ENCODE measurements at places on chromosomes 1 and 21.

DNA sequence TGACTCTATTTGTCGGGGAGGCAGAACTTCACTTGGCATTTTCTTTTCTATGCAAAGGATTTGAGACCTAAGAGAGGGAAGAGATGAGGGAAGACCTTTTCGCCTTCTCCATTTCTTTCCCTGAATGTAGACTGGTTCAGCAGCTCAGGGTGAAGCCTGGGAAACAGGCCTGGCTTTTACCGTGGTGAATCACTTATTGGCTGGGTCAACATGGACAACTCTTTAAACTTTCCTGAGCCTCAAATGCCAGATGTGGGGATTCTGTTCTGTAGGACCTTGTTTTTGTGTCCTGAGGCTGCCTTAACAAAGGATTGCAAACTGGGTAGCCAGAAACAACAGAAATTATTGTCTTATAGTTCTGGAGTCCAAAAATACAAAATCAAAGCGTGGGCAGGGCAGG is 455.8 kb upstream of the VAMP3 start:
- no peak overlapping the region for H3K27ac ChIP-seq
- H3K36me3 ChIP-seq: no peaks in the 10 kb centered on the region
- peaks cover 38% of the 10 kb centered on the region for H3K27me3 ChIP-seq
- DNase-seq: no peak
- H3K4me1 ChIP-seq: no peaks in the 10 kb centered on the region

DNA sequence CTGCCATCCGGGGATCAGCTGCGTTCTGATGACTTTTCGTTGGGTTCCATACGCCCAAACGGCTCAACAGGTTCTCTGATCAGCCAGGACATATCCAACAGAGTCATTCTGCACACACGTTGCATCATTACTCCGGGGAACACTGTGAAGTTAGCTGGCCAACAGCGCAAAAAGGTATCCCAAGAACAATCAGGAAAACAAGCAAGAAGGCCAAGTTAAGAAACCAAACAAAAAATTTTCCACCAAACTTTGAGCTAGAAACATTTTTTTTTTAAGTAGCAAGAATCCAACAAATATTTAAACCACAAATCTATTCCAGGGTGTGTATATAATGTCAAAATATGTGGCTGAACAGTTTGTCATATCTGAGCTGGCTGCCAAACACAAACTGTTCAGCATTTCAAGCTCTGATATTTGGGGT is 29.2 kb downstream of the NID1 start:
- H3K4me1 ChIP-seq: no peaks in the 10 kb centered on the region
- no peak overlapping the region for H3K4me3 ChIP-seq
- H3K27me3 ChIP-seq: no peaks in the 10 kb centered on the region
- DNase-seq: no peak

GRCh38 chr21:34864370-34865149 is 184.5 kb downstream of the RUNX1 start:
- peaks cover 77% of the 10 kb centered on the region for H3K4me1 ChIP-seq
- no peak overlapping the region for H3K4me3 ChIP-seq
- no peaks in the 10 kb centered on the region for H3K27me3 ChIP-seq
- peaks cover 96% of the 10 kb centered on the region for H3K36me3 ChIP-seq

DNA sequence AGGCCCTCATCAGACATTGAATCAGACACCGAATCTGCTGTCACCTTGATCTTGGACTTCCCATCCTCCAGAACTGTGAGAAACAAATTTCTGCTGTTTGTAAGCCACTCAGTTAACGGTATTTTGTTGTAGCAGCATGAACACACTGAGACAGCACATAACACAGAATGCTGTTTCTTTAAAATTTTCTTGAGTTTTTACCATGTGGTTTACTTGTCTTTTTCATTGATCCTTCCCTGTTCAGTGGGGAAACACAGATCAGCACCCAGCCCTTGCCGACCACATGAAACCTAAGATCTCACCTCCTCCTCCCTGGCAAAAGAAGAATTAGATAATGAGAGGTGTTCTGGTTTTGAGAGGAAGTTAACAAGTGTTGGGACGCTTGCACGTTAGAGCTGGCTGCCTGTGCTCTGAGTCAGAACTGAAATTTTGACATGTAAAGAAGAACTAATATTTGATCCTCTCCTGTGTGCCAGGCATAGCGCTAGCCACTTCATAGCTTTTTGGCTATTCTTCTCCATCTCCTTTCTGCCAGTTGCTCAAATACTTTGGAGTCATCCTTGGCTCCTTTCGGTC is 179.6 kb downstream of the DHRS3 start:
- peak; percentile 54 for DNase-seq
- H3K27ac ChIP-seq: peak overlapping the region; percentile 83
- H3K4me1 ChIP-seq: peaks cover 91% of the 10 kb centered on the region
- H3K36me3 ChIP-seq: peaks cover 52% of the 10 kb centered on the region
- H3K27me3 ChIP-seq: no peaks in the 10 kb centered on the region
- H3K4me3 ChIP-seq: peak overlapping the region; percentile 18

- DNase-seq: peak; percentile 23
- no peaks in the 10 kb centered on the region for H3K36me3 ChIP-seq
- peaks cover 9% of the 10 kb centered on the region for H3K4me1 ChIP-seq
- H3K4me3 ChIP-seq: no peak overlapping the region
Measured at GRCh38 chr1:200921571-200922110, 26.9 kb downstream of the INAVA start.

DNA sequence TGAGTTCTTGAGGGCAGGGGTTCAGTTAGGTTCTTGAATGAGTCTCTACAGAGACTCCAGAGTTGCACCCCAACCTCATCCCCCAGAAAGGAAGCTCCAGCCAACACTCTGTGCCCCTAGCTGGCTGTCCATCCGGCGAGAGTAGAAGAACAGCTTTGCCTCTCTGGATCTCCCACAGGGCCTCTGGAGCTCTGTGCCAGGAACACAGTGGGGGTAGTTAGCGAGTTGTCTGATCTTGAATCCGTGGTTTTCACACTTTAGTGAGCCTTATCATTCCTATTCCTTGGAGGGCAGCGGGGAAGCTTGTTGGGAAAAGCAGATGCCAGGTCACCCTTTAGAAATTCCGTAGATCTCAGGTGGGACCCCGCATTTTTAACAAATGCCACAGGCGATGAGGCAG is 45.0 kb downstream of the STUM start:
- H3K27ac ChIP-seq: no peak overlapping the region
- H3K4me3 ChIP-seq: no peak overlapping the region
- H3K36me3 ChIP-seq: no peaks in the 10 kb centered on the region
- H3K27me3 ChIP-seq: no peaks in the 10 kb centered on the region

DNA sequence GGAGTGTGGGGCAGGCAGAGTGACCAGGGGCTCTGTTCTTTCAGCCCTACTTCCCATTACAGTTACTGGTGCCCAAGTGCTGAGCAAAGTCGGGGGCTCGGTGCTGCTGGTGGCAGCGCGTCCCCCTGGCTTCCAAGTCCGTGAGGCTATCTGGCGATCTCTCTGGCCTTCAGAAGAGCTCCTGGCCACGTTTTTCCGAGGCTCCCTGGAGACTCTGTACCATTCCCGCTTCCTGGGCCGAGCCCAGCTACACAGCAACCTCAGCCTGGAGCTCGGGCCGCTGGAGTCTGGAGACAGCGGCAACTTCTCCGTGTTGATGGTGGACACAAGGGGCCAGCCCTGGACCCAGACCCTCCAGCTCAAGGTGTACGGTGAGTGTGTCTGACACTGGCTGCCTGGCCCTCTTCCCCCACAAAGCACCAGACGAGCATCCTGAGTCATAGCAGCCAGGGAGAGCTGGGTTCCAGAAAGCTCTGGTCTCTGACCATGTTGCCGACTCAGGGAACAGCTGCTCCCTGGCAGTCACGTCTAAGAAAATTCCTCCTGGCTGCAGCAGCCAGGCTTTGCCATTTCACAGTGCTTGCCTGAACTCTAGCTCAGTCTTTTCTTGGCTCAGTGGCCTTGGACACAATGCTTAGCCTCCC is 3.3 kb downstream of the SLAMF8 start:
- peaks cover 47% of the 10 kb centered on the region for H3K4me1 ChIP-seq
- no peak for DNase-seq
- H3K36me3 ChIP-seq: peaks cover 3% of the 10 kb centered on the region
- no peaks in the 10 kb centered on the region for H3K27me3 ChIP-seq
- no peak overlapping the region for H3K27ac ChIP-seq
- no peak overlapping the region for H3K4me3 ChIP-seq

DNA sequence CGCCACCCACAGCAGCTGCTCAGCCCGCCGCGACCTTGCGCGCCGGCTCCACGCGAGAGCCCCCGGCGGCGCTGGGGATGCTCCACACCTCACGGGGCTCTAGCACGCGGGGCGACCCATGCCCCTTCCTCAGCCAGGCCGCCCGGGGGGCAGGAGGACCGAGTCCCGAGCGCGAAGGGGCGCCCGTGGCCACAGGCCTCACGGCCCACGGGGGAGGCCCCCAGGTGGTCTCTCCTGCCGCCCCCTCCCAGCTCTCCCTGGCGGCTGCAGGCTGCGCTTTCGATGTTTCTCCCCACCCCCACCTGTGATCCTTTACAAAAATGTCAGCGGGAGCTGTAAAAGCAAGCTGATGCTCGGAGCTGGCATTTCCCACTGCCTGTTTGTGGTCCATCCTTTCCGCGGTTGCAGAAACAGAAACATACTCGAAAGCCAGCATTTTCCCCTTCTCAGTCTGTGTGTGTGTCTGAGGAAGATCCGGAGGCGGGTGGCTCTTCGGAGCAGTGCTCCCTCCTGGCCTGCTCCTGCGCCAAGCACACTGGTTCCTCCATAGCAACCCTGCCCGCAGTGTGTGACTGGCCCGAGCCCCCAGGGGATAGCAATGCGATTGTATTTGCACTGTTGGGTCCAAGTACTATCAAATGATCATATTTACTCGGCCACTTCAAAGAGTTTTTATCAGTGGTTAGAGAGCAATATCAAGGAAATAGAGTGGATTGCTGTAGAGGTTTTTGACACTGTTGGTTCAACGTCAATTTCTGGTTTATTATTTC is 2.1 kb downstream of the KIF26B start:
- H3K36me3 ChIP-seq: no peaks in the 10 kb centered on the region
- no peak for DNase-seq
- H3K27ac ChIP-seq: peak overlapping the region; percentile 40
- peak overlapping the region; percentile 65 for H3K4me3 ChIP-seq
- H3K4me1 ChIP-seq: peaks cover 27% of the 10 kb centered on the region

- H3K27ac ChIP-seq: peak overlapping the region; percentile 66
- peaks cover 33% of the 10 kb centered on the region for H3K4me1 ChIP-seq
- no peak overlapping the region for H3K4me3 ChIP-seq
- DNase-seq: no peak
- no peaks in the 10 kb centered on the region for H3K27me3 ChIP-seq
Measured at GRCh38 chr1:37485902-37486679, 11.7 kb downstream of the ZC3H12A start.

DNA sequence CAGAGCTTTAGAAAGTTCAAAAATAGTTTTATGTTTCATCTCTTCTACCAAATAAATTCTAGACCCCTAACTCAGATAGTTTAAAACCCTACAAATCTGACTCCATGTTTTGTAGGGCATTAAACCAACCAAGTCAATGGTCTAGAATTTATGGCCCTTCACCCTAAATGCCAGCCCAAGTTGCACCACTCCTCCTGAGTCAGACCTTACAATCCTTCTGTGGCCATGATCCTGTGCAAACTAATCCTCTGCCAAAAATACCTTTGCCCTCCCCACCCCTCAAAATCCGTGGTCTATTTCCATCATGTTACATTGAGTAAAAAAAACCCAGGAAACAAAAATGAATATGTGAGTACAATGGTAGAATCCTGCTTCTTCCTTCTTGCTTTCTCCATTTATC is 179.3 kb downstream of the NR5A2 start:
- H3K27me3 ChIP-seq: peaks cover 8% of the 10 kb centered on the region
- no peaks in the 10 kb centered on the region for H3K36me3 ChIP-seq
- H3K4me1 ChIP-seq: peaks cover 16% of the 10 kb centered on the region
- no peak overlapping the region for H3K4me3 ChIP-seq
- DNase-seq: no peak

- peaks cover 51% of the 10 kb centered on the region for H3K4me1 ChIP-seq
- H3K4me3 ChIP-seq: no peak overlapping the region
- DNase-seq: no peak
- peaks cover 99% of the 10 kb centered on the region for H3K36me3 ChIP-seq
- peak overlapping the region; percentile 72 for H3K27ac ChIP-seq
Measured at GRCh38 chr1:70228670-70229069, 7.5 kb downstream of the SRSF11 start.

GRCh38 chr1:85494904-85495266 is 29.9 kb upstream of the DDAH1 start:
- H3K4me1 ChIP-seq: no peaks in the 10 kb centered on the region
- H3K27ac ChIP-seq: no peak overlapping the region
- H3K4me3 ChIP-seq: no peak overlapping the region
- no peaks in the 10 kb centered on the region for H3K36me3 ChIP-seq
- DNase-seq: no peak

GRCh38 chr21:36719614-36720013 is 20.7 kb downstream of the SIM2 start:
- peaks cover 73% of the 10 kb centered on the region for H3K27me3 ChIP-seq
- H3K4me1 ChIP-seq: no peaks in the 10 kb centered on the region

- no peaks in the 10 kb centered on the region for H3K4me1 ChIP-seq
- H3K4me3 ChIP-seq: no peak overlapping the region
- no peak for DNase-seq
- H3K27ac ChIP-seq: no peak overlapping the region
Measured at GRCh38 chr1:75273110-75273509, 138.9 kb downstream of the LHX8 start.

DNA sequence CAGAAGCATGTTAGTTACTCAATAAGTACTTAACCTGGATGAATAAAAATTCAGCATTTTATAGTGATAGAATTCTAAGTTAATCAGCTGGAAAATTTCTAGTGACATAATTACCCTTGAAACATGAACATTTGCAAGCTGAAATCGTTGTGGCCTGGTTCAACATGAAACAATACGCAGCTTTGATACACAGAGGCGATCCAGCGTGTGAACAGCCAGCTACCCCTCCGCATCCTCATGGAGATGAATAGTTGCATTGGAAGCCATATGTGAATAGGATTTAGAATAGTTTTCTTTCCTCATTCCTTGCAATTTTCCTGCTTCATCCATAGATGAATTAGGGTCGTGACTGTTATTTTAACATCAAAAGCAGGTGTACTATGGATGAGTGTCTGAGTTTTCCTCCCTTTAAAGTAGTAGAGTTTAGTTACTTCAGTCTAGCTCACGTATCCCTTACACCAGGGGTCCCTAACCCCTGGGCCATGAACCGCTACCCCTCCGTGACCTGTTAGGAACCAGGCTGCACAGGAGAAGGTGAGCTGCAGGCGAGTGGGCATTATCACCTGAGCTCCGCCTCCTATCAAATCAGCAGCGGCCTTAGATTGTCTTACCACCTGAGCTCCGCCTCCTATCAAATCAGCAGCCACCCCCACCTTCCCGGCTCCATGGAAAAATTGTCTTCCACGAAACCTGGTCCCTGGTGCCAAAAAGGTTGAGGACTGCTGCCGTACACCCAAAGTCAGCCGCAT is 6.2 kb upstream of the TARBP1 start:
- no peak for DNase-seq
- H3K4me1 ChIP-seq: peaks cover 43% of the 10 kb centered on the region
- no peak overlapping the region for H3K27ac ChIP-seq
- no peaks in the 10 kb centered on the region for H3K36me3 ChIP-seq
- H3K27me3 ChIP-seq: peaks cover 16% of the 10 kb centered on the region
- no peak overlapping the region for H3K4me3 ChIP-seq

DNA sequence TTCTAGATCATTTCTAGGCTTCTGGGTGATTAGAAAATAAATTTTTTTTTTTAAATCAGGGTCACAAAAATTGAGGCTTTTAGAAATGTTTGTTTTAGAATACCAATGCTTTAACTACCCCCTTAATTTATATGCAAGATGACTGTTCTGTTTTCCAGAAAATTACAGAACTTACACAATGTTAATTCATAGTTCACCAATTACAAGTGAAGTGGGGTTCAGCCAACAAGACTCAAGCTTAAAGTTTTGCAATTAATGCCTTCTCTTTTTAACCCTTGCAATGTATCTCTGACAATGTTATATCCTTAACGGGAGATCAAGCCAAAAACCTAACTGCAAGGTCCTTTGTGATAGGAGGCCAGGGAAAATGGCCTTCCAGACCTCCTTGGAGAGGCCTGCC is 5.6 kb downstream of the PRELP start:
- H3K36me3 ChIP-seq: no peaks in the 10 kb centered on the region
- no peak overlapping the region for H3K4me3 ChIP-seq
- peaks cover 1% of the 10 kb centered on the region for H3K4me1 ChIP-seq
